Esophagus squamous epithelium (tissue), 5 donors: ENCODE measurements at places on chromosomes 2 and 18.

GRCh38 chr2:8732601-8733000 lies 50.7 kb downstream of the ID2 start:
- DNase-seq = no peak

DNA sequence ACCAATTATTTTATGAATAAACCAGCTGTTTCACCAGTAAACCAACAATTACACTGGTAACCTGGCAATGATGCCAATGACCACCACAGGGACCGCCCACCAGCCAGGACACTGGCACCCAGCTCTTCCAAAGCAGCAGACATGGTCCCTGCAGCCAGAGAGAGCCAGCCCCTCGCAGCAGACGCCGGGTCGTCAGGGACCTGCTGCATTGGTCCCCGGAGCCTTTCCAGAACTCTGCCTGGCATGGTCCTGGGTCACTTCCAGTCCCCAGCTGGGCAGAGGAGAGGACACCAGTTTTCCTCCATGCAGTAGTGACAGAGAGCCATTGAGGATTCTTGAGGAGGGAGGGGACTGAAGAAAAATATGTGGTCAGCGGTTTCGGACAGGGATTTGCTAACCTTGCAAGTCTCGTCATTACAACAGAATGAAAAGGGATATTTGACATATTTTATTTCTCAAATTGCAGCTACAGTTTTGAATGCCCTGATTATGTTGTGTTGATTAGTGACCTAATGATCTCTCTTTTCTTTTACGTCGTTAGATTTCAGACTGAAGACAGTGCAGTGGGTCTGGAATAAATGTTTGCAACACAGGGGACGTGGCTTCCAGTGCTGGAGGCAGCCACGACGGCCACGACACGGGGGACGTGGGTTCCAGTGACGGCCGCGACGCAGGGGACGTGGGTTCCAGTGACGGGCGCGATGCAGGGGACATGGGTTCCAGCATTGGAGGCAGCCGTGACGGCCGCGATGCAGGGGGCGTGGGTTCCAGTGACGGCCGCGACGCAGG lies 154.5 kb downstream of the TPO start:
- DNase-seq = no peak

DNA sequence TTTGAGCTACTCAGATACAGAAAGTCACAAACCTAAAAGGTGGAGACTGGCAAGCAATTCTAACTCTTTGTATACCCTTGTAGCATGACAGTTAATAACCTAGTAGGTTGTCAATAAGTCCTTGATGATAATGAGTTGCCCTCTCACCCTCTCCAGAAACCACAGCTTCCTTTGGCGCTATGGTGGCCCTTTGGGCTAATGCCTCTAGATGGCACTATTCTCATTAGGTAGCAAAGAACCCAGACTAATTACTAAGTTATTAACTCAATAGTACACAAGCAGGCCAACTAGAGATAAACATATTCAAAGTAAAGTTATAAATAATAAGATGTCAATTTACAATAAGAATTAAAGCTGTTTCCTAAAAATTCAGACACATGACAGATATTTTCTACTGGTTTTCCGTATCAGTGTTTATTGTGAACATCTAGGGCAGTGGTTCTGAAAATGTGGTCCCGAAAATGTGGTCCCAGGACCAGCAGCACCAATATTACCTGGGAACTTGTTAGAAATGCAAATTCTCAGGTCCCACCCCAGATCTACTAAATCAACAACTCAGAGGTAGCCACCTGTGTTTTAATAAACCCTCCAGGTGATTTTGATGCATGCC lies 41.1 kb downstream of the LDAH start:
- no peak for DNase-seq

GRCh38 chr2:29159125-29159524 lies 43.9 kb downstream of the CLIP4 start:
- no peak for DNase-seq
